ENCODE measurements at places on chromosomes 4 and X. TPM values are rescaled to one million over a fixed set of nuclear protein-coding genes. Genes with fewer than 3 reads are reported as not detected.
A peak's percentile ranks its signal among the peaks of the same experiment; 100 is the strongest.

- no peak for DNase-seq
Observed at GRCh38 chrX:40755291-40756249, 20.2 kb upstream of the MED14 start.

DNA sequence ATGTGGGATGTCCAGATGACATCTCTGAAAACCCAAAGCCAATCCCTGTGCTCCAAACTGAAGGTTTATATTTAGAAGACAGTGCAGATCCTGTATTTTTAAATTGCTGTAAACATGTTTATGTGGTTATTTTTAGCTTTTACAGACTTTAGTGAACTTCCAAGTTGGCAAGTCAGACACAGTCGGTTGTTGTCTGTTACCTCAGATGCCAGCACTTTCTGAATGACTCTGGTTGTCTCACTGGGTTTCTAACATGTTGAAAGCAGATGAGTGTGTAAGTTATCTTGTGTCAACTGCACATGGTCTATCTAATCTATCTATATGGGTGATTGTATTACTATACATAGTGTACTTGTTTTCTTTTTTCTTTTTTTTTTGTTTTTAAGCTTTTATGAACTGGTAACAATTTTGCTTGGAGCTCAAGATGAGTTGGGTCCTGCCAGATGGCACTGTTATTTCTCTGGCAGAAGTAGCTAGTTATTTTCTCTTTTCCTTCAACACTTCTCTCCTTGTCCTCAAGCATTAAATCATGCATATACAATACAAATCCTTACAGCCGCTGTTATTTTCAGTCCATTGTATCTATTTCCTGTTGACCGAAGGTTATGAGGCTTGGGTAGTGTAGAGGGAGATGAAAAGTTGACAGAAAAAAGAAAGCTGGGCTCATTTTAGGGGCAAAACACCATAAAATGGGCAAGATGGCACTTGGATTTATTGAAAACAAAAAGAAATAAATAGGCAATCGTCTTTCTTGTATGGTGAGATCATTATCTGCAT, 66.3 kb downstream of the GAB1 start:
- no peak for DNase-seq

DNA sequence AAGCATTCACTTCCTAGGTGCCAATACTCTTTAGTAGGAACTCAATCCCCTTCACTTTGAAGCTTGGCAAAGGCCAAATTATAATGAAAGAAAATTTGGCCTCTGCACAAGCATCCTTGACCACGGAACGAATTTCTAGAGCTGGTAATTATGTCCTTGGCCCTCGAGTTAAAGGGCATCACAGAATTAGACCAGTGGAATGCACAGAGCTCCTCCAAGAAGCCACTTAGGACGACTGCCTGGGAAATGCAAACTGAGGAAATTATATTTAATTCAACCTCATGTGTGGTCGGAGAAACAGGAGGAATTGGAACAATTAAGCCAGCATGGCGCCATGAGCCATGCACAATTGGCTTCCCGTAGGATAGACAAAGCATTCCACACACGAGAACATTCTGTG, 59.3 kb downstream of the NLGN4X start:
- no peak for DNase-seq

DNA sequence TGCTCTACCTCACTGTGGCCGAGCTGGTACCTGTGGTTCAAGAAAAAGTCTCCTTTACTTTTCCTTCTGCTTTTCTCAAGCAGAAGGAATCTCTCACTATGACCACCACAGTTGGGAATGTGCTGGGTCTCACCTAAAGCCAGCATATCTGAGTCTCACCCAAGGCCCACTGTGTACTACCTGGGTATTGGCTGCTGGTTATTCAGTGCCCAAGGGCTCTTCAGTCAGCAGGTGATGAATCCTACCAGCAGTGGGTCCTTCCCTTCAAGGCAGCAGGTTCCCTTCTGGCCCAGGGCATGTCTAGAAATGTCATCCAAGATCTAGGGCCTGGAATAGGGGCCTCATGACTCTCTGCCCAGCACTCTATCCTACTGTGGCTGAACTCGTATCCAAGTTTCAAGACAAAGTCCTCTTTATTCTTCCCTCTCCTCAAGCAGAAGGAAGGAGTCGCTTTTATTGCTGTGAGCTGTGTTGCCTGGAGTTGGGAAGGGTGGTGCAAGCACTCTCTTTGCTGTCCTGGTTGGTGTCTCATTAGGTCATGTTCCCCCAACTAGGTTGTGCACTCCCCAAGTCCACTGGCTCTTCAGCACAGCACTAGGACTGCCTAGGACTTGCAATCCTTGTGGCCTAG, 6.1 kb downstream of the CXCL10 start:
- no peak for DNase-seq

GRCh38 chrX:75883446-75883845, 98.4 kb upstream of the MAGEE2 start:
- no peak for DNase-seq

GRCh38 chr4:68383115-68383514, 33.2 kb upstream of the YTHDC1 start:
- no peak for DNase-seq

DNA sequence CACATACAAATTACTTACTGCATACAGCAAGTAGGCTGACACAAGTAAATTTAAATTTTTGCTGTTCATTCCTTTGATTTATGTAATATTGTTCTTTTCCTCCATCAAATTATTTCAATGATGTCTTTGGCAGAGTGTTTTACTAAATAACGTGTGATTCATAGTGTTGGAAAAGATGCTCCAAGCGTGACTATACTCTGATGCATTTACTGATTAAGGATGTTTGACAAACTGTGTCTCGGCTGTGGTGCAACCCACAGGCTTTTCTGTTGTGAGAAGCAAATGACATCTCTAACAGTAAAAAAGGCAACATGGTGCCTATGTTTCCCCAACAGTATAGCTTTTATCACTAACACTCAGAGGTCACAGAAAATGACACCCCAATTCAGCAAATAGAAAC, 540.9 kb downstream of the PPP4R3C start:
- no peak for DNase-seq

GRCh38 chr4:25813448-25814106, 49.2 kb downstream of the SEL1L3 start:
- DNase-seq = no peak

- no peak for DNase-seq
Observed at GRCh38 chr4:85500110-85500867, 25.3 kb downstream of the ARHGAP24 start.

DNA sequence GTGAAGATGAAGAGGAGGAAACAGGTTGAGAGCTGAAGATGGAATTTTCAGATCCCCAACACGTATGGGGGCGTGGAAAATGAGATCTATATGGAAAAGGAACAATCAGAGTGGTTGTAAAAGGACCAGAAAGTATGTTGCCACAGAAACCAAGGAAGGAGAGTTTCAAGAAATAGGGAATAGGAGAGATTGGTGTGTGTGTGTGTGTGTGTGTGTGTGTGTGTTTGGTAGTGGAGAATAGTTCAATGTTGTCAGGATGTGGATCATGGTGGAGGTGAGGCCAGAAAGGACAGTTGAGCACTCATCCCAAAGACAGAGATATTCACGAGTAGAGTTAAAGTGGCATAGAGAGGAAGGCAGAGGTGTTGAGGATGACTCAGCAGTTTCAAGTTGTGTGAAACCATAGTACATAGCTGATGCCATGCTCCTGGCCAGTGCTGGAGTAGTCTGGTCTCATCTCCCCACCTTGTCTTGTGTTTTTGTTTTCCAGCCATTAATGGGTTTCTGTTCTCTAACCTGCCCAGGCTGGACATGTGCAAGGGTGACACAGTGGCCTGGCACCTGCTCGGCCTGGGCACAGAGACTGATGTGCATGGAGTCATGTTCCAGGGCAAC, 36.1 kb downstream of the HEPH start:
- DNase-seq = peak; percentile 31

DNA sequence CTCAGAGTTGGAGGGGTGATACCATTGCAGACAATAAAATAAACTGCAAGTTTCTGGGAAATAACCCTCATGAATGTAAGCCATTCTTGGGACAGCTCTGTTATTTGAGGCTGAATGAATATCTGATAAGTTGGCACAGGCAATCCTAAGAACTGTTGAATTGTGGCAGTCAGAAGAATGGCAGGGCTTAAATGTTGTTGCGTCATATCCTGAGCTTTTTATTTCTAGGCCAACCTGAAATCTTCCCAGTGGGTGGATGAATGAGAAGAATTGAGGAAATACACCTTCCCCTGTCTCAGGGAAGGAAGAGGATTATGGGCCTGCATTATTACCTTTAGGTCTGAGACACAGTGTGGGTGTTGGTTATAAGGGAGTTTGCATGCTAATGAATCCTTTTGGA, 64.4 kb upstream of the C4orf54 start:
- no peak for DNase-seq

Gene LDOC1
- total RNA-seq = 8.1 TPM

Gene ACE2
- not detected for total RNA-seq

Gene SLC9A6
- 12.1 TPM for total RNA-seq

- no peak for DNase-seq
Observed at GRCh38 chr4:2545321-2546013, 9.0 kb downstream of the FAM193A start.

Gene SUPT20HL2
- not detected for total RNA-seq

DNA sequence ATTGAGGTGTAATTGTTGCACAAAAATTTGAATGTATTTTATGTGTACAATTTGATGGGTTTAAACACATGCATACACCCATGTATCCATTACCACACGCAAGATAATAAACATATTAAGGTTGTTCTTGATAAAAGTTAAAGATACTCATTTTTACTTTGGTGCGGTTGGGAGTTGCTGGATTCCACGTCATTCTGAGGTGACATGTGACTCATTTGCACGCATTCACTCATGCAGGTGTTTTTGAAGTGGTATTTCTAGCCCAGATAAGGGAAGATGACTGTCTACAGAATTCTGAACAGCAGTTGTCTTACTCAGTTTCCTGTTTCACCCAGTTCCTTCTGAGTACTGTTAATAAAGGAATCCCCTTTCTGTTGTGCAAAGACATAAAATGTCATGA, 142.0 kb downstream of the RTL3 start:
- DNase-seq = no peak

- peak; percentile 59 for DNase-seq
Observed at GRCh38 chr4:41647383-41647782, 101.1 kb downstream of the PHOX2B start.

DNA sequence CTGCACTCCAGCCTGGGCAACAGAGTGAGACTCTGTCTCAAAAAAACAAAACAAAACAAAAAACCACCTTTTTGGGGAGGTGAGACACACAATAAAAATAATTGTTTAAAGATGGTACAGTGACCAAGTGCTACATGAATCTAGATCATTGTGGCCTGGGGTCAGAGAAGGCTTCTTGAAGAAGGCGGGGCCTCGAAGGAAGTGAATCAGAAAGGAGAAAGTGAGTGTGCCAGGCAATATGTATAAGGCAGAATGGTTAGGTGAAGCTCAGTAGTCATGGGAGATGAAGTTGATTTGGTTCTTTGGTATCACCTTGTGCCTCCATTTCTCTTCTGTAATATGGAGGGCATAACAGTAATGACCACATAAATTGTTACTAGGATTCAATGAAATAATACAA, 58.9 kb downstream of the DOCK11 start:
- no peak for DNase-seq

Gene PNMA3
- total RNA-seq = 2.2 TPM

DNA sequence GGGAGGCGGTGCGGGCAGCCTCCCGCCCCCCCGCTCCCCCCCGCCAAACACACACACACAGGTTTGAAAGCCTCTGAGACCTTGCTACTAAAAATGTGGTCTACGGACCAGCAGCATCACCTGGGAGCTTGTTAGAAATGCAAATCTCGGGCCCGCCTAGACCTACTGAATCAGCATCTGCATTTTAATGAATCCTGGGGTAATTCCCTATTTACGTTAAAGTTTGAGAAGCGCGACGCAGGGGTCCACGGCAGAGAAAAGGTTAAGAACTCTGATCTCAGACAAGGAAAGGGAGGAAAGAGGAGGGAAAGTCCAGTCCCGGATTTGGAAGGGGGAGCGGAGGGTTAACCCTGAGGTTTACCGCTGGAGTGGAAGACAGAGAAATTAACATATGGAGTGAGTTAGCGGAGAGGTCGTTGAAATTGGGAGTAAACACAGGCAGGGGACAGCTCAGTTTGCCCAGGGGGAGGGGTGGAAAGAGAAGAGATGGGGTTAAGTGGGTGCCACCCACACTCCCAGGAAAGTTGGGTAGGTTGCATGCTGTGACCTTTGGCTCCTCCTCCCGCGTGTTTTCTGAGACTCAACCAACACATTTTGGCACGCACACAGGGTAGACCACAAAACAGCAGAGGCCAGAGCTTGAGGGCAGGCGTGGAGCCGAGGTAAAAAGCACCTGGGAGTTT, 483.6 kb downstream of the BCOR start:
- no peak for DNase-seq

- no peak for DNase-seq
Observed at GRCh38 chr4:8247047-8247930, 22.3 kb upstream of the HTRA3 start.

Gene ITM2A
- 75.7 TPM for total RNA-seq

Gene AREG
- total RNA-seq = 11.6 TPM

DNA sequence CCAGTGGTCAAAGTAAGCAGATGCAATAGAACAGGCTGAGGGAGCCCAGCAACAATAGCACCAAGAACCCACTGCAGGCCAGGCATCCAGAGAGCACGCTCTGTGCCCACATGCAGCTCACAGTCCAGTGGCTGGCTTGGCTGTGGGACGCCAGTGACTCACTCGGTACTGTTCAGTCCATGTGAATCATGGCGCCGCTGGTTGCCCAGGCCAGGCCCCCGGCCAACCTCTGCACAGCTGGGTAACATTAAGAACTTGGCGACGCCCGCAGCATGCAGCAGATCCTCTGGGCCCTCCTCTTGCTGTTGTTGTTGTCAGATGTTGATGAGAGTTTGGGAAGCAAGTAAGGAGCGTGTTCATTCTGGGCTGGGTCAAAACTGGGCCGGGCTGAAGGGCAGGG, 60.5 kb downstream of the MSX1 start:
- DNase-seq = no peak

Gene PAGE1
- not detected for total RNA-seq

Gene BBS7
- 6.2 TPM for total RNA-seq

GRCh38 chr4:168551945-168552695, 55.3 kb downstream of the PALLD start:
- DNase-seq = peak; percentile 53

Gene SLC6A8
- 2.2 TPM for total RNA-seq

GRCh38 chrX:51862920-51863319, 30.5 kb upstream of the MAGED1 start:
- no peak for DNase-seq

Gene NWD2
- total RNA-seq = under 0.01 TPM

DNA sequence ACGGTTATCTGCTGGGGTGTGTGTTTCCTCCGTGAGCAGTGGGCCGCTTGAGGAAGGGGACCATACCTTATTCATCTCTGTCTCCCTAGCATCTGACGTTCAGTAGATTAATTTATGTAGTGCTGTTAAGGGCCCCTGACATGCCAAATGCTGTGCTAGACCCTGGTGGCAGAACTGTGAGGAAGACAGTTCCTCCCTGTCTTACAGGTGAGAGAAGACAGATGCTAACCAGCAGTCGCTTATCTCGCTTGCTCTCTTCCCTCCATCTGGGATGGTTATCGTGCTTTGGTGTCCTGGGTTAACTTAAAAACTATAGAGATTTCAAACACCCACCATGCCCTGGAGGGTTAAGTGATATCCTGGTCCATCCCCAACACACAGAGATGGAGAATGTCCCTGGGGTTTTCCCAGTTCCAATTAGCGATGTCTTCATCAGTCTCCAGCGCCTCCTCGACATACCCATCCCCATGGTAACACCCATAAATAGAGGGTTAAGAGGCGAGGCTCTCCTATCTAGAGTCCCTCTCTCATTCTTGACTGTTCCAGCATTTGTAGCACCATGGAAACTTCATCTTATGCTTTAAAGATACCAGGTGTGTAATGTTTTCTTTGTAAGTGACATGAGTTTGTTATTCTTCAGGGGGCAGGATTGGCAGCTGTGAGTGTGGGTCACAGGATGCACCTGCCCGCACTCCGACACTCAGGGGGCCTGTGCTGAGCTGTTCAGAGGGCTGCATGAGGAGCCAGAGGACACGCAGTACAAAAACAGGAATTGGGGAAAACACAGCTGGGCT, 135.2 kb downstream of the STK32B start:
- DNase-seq = peak; percentile 77

Gene COL4A6
- not detected for total RNA-seq

Measured in hematopoietic multipotent progenitor cell (in vitro differentiated cells).